ENCODE measurements at places on chromosomes 3 and 15. TPM values are rescaled to one million over a fixed set of nuclear protein-coding genes. Genes with fewer than 3 reads are reported as not detected.

GRCh38 chr15:100103828-100104227, 237.9 kb downstream of the ADAMTS17 start:
- DNase-seq = no peak

GRCh38 chr3:57397175-57398026, 104.9 kb upstream of the ASB14 start:
- peak; percentile 23 for DNase-seq

DNA sequence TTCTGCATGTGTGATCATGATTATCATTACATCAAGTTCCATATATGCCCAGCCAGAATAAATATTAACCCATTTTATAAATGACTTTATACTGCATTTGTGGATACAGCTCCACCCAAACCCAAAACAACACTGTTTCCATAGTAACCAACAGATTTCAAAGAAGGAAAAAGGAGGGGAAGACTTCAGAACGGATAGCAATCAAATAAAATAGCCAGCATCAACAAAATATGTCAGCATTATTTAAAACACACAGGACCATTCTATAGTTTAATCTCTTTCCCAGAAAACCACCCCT, 114.4 kb downstream of the FOXP1 start:
- peak; percentile 59 for DNase-seq

DNA sequence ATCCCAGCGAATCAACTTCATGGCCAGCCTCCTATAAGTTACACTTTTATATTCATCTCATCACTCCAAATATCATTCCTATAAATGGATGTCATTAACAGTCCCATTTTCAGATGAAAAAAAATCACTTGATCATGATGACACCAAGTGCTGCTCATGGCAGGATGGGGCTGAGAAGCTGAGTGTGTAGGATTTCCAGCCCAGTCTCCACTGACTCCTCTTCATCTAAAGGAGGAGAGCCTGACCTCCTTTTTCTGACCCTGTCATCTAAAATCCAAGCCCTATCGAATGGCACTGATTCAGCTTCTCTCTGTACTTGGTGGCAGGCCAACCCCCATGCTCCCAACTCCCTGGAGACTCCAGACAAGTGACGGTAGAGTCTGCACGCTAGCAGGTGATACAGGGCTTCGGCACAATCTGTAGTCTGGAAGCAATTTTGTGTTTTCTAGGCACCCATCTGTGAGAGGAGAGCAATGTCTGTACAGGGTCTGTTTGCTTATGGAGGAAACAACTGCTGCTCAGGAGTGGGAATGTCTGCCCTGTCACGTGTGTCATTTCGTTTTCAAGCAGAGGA, 103.2 kb downstream of the EPHB1 start:
- peak; percentile 4 for DNase-seq

The PAQR9 gene
- not detected for polyA plus RNA-seq

All from muscle of leg (tissue), 16 donors.